ENCODE measurements at places on chromosomes 5 and 9.

DNA sequence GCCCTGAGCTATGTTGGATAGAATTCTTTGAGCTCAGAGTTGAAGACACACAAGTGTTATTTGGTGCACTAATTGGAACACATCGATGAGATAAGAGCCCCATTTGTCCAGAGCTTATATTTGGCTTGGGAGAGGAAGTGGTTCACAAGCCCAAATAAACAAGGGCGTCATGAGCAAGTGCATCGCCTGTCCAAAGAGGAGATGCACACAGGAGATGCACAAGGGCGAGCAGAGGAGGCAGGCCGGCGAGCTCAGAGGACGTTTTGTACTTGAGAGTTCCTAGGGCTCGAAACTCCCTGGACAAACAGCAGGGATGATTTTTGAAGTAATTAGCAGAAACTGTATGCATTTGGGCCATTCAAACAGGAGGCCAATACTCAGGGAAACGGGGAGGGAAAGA lies 212.8 kb upstream of the IRX1 start:
- no peak for DNase-seq

- no peak for DNase-seq
Measured at GRCh38 chr9:1008216-1008615, 31.8 kb downstream of the DMRT3 start.

DNA sequence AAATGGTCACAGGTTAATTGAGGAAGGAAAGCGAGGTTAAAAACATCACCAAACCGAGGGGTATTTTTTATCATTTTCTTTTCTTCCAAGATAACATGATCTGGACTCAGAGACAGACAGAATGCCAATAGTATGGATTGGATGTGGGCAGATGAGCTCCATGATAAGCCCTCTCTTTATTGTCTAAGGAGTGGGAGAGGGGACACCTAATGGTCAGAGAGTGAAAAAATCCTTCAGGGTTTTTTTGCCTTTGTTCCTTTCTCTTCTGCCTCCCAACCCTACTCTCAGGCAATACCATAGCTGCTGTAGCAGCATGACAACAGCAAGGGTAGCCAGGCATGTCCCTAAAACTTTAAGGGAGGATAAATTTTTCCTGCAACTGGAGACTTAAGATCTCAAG lies 94.7 kb downstream of the DIRAS2 start:
- DNase-seq = no peak

DNA sequence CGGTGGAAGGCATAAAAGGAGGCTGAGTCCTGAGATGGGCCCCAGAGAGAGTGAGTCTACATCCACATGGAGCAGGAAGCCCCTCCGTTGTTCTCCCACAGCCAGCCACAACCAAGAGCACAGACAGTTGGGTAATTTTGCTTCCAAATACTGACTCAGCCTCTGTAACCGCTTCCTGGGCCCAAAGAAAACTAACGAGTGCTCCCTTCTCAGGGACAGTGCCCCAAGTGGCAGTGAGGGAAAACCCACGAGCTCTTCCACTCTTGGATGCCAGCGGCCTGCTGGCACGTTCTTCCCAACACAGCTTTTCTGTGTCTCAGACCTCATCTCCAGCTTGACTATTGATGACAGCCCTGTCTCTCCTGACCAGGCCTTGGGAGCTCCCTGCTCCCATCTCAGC lies 207.6 kb downstream of the FSTL4 start:
- DNase-seq = no peak

- DNase-seq = no peak
Measured at GRCh38 chr5:18968966-18969365, 1019.0 kb downstream of the CDH18 start.

- no peak for DNase-seq
Measured at GRCh38 chr9:124660341-124660801, 110.7 kb downstream of the NR6A1 start.

DNA sequence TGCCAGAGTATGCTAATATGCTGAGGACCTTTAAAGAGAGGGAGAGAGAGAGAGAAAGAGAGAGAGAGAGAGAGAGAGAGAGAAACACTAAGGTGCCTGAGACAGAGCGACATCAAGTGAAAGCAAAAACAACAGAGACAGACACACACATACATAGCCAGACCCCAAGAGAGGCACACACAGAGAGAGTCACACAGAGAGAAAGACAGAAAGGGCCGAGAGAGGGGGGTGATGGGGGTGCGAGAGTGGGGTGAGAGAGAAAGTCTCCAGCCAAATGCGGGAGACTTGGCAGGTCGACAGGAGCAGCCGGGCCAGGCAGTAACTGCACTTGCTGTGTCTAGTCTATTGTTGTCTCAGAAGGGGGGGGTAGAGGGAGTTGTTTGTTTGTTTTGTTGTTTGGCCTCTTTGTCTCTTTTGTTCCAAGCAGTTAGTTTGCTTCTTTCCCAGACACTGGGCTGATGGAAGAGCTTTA lies 30.1 kb upstream of the NFIB start:
- no peak for DNase-seq

DNA sequence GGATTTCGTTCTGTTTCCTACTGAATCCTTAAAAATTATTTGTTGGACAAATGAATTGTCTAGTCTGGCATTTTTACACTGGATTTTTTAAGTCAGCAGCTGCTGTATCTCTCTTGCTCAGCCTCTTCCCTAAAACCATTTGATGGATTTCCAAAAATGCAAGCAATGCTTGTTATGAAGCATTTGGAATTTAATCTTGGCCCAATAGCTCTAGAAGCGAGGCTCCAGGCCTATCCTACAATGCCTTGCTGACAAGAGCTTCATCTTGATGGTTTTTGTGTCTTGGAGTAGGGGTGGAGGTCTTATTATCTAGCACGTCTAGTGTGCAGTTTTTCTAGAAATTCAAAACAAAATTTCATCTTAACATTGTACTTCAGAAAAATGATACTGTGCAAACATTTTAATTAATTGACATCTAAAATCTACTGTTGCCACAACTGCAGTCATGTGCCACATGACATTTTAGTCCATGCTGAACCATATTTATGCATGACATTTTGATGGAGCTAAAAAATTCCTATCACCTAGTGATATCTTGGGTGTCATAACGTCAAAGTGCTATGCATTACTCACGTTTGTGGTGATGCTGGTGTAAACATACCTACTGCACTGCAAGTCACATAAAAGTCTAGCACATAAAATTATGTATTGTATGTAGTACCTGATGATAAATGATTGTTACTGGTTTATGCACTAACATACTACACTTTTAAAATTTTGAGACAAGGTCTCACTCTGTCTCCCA lies 5.9 kb upstream of the RAD23B start:
- no peak for DNase-seq

DNA sequence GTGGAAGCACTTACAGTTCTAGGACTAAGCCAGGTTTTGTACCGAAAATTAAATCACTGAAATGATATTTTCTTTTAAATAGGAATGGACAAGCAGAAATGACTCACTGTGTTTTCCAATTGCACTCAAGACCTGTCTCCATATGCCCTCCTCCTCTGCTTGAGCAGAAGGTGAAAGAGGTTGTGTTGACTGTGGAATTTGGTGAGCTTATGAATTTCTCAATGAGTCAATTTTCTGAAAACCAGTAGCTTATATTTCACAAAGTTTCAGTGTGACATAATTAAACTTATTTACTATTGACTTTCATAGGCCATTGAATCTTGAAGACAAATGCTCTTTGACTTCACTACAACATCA lies 249.9 kb downstream of the NPR3 start:
- DNase-seq = no peak

- DNase-seq = no peak
Measured at GRCh38 chr5:88883836-88884607, 1.0 kb upstream of the MEF2C start.

DNA sequence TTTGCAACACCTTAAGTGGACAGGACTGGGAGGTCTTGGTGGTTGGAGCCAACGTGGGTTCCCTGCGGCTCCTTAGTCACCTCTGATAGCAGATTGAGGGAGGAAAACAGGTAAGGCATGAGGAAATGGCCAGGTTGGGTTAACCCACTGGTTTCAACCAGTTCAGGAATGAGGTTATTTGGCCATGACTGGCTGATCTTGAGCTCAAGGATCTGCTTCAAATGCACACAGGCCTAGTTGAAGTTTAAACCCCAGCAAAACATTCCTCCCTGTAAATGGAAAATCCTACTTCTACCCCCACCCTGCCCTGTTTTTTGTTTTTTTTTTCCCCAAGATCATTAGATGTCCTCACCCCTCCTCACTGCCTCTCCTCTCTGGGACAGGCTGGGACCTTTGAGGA lies 3.2 kb upstream of the NUP214 start:
- DNase-seq = no peak

DNA sequence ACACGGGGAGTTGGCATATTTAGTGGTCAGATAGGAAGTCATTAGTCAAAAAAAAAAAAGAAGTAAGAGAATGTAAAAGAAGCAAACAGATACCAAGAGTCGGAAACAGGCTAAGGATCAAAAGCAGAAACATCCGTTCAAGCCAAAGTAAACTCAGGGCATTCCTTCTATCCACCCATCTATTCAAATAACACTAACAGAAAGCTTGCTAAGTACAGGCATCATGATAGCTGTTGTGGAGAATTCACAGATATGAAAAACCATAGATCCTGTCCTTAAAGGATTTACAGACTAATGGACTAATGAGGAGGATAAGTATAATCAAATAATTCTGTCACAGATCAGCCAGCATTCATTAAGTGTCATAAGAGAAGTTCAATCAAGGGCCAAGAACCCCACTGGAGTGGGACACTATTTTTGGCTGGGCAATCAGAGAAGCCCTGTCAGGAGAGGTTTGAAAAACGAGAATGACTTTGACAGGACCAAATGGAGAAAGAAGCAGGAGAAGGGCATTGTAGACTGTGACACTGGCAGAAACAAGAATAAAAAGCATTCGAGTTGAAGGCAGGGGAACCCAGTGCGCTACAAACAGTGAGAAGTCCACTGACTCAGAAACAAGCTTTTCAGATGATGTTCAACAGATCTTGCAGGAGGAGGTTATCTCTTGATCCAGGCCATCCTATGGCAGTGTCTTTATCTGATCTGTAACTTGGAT lies 154.2 kb upstream of the TSLP start:
- DNase-seq = no peak

DNA sequence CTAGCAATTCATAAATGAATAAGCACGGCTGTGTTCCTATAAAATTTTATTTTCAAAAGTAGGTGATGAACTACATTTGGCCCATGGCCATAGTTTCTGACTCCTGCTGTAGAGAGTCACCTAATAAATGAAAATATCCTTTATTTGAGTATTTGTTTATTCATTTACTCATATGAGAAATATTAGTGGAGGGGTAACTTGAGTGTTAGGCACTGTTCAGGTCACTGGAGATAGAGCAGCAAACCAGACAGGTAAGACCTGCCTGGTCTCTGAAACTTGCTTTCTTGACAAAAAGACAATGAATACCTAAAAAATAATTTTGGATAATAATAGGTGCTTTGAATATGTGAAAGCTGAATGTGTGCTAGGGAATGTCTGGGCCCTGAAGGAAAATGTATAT lies 68.8 kb downstream of the YIPF5 start:
- no peak for DNase-seq

- no peak for DNase-seq
Measured at GRCh38 chr5:173211284-173211683, 23.7 kb downstream of the NKX2-5 start.

DNA sequence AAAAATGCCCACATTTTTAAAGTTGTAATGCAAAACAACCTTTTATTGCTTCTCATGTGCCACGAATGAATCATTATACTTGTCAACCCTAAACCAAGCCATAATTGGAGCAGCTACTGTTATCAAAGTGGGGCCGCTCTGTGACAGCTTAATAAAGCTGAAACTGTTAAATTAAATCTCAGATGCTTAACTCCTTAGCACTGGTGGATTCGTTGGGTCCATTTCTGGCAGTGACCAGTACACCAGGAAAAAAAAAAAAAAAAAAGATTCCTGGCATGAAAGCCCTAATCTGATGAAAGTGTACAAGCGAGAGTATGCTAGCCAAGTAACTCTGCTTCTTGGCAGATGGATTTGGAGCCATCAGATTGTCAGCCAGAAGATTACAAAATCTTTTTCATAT lies 164.8 kb downstream of the ZSWIM6 start:
- no peak for DNase-seq

DNA sequence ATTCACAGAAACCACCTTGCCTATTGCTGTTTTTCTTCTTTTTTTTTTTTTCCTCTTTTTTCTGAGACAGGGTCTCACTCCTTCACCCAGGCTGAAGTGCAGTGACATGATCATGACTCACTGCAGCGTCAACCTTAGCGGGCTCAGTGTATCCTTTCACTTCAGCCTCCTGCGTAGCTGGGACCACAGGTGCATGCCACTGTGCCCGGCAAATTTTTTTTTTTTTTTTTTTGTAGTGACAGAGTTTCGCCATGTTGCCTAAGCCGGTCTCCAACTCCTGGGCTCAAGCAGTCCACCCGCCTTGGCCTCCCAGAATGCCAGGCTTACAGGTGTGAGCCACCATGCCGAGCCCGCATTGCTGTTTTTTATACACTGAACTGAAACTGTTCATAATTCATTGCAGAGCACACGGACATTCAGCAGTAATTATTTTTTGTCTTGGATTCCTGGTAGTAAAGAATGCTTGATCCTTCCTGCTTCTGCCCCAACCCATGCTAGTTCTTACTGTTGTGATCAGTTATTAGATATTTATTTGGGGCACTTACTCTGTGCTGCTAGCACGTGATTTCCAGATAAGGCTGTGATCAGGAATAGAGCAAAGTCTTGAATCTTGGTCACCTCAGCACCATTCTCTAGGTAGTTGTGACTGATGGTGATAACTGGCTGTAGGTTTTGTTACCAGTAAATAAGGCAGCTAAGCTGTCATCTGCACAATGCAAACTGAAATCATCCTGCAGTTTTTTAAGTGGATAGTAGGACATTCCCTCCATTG lies 14.0 kb downstream of the MAP3K1 start:
- peak; percentile 64 for DNase-seq

DNA sequence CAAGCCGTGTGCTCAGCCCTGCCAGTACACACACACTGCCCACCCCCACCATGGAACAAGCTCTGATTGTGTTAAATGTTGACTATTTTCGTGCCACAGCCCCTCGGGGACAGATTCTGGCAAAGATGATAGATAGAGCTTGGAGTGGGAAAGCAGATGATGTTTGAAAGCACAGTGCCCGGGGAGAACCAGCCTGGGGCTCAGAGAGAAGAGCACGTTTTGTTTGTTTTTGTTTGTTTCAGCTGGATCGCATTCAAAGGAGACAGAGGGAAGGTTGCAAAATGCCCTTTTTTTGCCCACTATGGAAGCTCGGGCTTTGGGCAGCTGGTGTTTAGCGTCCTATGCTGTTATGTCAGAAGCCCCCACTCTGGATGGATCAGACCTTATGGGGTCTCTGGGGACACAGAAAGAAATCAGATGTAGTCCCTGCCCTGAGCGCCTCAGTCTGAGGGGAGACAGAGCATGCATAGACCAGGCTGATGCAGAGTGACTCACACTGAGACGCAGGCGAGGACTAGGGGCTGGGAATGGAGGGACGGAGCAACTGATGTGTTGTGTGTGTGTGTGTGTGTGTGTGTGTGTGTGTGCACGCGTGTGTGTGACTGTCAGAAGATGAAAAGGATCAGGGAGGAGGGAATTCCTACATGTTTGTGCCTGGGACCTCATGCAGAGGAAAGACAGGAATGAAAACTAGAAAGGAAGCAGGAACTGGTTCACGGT lies 229.7 kb downstream of the MELK start:
- DNase-seq = no peak

All from activated CD4-positive, alpha-beta T cell treated with anti-CD3 and anti-CD28 coated beads, Interleukin-2, amount 50 U/mL, for 1 hour (primary cell).